ENCODE measurements at places on chromosomes 11 and 22.

DNA sequence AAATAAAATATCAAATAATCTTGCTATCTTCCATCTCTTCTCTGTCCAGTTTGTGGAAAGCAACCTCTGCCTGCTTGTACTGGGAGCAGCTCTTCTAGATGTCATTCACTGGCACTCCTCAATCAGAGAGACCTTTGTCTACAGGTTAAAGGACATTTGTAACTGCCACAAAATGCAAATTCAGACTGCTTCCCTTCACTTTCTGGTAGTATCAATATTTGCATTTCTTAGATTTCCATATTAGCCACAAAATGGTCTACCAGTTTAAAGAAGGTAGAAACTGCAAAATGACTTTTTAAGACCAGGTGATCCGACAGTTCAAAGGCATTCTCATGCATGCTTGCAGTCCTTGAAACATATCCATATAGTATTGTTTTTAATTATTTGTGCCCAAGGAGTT, 51.7 kb upstream of the RCN1 start:
- no peak for DNase-seq

DNA sequence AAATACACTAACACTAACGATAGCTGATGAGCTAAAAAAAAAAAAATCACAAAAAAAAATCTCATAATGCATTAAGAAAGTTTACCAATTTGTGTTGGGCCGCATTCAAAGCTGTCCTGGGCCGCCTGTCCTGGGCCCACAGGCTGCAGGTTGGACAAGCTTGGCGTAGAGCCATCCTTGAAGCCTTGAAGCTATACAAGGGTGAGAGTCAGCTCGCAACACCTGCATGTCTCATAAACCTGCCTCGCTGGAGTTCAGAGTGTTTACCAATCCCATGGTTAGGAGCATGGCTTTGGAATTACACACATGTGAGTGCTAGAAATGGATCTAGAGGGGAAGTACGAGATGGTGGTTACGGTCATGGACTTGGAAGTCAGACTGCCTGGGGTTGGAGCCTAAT, 453.7 kb downstream of the INSC start:
- DNase-seq, result no peak

DNA sequence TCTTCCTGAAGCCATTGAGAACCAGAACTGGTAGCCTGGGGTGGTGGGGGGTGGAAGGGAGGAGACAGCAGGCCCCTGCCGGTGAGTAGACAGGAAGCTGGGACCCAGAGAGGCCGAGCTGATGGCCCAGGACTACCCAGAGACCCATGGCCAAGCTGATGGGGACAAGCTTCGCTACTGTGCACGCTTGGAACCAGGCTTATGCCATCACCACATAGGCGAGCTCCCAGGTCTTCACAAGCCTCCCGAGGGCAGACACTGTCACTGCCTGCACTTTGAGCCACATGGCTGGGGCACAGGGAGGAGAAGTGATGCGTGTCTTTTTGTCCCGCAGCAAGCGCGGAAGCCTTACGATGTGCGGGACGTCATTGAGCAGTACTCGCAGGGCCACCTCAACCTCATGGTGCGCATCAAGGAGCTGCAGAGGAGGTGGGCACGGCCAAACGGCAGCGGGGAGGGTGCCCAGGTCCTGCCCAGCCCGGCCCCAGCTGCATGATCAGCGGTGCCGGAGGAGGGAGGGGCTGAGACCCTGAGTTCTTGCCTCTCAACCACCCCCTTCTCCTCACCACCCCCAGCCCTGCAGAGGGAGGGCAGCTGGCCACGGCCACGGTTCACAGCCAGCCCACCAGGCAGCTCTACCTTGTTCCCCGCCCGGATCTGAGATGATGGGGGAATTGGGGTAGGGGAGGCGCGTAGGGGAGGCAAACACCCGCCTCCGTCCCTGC, 76.0 kb upstream of the KCNQ1OT1 start:
- DNase-seq, result no peak

GRCh38 chr11:90465553-90465952, 242.7 kb upstream of the CHORDC1 start:
- DNase-seq, result no peak

- no peak for DNase-seq
Measured at GRCh38 chr22:28734393-28734792, 7.2 kb downstream of the CHEK2 start.

DNA sequence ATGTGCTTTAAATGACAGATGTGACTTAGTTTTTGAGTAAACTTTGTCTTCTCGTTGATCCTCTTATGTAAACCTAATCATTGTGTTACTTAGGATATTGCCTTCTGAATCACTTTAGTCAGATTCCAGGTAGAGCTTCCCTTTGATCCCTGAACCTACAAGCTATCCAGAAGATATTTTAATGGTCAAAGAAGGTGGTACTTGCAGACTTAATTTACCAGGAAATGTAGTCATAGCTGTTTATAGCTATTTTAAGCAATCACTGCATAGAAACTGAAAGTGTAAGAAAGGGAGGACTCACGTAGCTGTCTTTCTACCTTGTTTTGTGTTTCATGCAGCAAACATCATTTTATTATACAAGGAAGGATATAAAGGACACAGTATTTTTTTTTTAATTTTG, 189.5 kb downstream of the DDX10 start:
- DNase-seq, result no peak

DNA sequence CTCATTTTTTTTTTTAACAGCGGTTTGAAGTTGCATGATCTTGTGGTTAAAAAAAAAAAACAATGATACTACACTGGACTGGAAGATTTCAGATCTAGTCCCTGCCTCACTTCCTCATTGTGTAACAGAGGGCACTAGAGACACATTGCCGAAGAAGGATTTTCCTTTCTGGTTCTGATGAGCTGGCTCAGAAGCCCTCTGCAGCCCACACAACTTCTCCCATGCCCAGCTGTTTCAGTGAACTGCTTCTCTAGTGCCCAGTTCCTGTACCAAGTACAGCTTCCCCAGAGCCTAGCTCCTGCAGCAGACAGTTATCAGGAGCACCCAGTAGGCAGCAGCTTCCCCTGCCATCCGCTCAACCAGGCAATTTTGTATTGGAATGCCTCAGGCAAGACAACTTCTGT, 29.5 kb upstream of the ANO5 start:
- DNase-seq, result no peak

GRCh38 chr22:50209893-50210292, 9.1 kb downstream of the SELENOO start:
- peak; percentile 83 for DNase-seq

GRCh38 chr22:38753948-38754750, 1.6 kb downstream of the SUN2 start:
- DNase-seq, result no peak

- DNase-seq, result no peak
Measured at GRCh38 chr11:64373598-64373974, 14.6 kb downstream of the RPS6KA4 start.
